ENCODE measurements at places on chromosomes 7 and 10.

DNA sequence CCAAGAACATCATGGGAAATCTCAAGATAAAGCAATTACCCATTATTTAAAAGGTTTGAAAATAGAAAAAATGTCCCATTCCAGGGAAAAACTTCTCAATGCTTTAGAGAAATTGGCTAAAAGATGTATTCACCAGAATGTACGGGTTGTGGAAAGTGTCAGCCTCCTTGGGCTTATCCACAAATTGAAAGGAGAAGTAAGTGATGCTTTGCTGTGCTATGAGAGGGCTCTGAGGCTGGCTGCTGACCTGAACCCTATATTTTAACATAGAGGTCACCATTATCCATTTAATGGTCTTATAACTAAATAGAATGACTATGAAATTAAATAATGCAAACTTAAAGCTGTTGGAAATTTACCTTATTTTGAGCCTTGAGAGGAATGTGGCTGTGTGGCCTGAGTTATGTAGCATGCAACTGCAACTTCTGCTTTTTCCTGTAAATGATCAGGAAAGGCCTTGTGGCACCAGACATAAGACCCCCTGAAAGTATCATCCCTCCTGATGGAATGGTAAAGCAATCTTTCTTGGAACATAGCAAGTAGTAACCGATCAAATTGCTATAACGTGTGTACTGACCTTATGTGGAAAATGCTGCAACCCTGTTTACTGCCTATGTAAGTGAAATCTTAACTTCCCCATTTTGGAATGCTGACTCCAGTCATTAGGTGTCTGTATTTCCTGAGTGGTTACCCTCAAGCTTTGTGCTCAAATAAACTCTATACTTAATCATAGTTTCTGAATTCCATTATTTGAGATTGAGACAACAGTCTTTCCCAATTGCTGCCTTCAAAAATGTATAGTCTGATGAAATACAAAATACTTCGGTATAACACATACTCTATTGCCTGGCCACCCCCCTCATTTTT lies 6.9 kb downstream of the IFIT1B start:
- DNase-seq, result no peak

DNA sequence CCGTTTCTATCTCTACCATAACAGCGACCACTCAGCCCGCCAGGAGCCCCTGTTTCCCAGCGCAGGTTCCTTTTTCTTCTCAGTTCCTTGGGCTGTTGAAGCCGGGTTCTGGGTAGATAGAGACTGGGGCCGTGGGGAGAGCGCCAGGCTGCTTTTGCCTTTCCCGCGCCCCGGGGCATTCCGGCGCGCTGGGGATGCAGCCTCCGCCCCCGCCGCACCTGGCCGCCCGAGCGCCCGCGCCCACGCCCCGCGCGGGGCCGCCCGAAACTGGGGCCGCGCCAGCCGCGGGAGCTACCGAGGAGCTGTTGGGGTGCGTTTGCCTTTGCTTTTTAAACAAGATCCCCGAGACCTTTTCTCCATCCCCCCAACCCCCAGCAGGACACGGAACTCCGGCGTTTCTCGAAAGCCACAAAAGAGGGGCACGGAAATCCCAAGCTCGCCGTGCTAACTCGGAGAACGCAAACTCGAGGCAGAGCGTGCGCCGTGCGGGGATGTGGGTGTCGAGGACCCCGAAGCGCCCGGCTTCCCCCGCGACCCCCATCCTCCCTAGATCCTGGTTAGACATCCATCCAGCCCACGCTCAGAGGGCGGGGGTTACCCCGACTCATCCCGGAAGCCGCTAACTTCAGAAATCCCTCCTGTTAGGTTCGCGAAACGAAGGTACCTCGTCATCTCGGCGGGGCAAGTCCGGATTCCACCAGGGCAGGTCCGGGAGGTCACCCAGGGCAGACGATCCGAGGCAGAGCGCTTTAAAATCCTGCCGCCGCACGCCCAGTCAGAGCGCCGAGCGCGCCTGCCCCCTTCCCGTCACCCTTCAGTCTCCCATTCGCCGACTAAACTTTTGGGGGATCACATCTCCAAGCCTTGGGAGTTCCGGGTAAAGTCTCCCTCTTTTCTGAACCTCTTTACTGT lies 1.0 kb downstream of the GRM8 start:
- peak; percentile 4 for DNase-seq

- DNase-seq, result peak; percentile 36
These were observed 50.8 kb downstream of the CYTH3 start for GRCh38 chr7:6221340-6222319.

DNA sequence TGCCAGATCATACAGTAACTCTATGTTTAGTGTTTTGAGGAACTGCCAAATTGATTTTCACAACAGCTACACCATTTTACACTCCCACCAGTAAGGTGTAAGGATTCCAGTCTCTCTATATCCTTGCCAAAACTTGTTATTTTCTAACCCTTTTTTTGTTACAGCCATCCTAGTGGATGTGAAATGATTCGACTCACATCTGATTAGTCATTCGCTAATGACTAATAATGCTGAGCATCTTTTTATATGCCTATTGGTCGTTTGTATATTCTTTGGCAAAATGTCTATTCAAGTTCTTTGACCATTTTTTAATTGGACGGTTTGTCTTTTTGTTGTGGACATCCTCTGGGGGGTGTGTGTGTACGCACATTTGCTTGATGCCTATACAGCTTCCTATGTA lies 142.8 kb downstream of the DGKB start:
- DNase-seq, result no peak

DNA sequence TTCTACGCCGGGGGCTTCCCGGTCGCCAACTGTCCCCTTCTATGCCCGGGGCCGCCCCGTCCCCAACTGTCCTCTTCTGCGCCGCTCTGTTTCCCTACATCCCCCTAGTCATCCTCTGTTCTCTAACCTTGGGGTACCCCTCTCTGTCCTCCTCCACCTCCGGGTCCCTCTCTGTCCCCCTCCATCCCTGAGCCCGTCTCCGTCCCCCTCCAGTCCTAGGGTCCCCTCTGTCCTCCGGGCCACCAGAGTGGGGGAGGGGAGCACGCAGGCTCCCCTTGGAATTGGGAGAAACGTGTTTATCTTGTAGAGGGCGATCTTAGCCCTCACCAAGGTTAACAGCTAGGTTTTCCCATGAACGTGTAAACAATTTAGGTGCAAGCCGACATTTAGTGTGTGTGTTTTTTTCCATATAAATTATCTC lies 852 bp upstream of the KLF6 start:
- peak; percentile 56 for DNase-seq

DNA sequence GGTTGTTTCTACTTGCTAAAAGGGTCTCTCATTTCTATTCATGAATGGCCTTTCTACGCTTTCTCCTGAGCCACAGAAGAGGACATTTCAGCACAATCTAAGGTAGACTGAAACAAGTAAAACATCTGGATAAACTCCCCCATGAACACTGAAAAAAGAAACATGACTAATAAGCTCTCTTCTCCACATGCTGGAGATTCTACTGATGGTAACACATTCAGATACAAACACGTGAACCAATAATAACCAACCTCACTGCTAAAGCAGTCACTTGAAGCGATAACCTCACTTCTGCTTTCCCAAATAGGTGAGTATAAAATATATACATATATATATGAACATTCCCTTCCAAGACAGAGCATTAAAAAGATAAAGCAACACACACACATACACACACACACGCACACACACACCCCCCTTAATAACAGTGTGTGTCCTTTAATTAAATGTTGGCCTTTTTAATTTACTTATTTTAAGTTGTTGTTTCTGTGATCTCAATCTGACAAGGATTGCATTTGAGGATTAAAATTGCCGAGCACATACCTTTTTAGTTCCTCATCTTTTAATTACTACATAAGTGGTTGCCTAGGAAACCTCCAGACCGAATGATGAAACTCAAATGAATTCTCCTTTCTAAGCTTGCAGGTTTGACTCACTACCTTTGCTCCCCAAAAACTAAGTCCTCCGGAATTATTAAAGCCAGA lies 292.4 kb upstream of the KLF14 start:
- no peak for DNase-seq

GRCh38 chr7:120021085-120021484 lies 251.9 kb upstream of the KCND2 start:
- no peak for DNase-seq

DNA sequence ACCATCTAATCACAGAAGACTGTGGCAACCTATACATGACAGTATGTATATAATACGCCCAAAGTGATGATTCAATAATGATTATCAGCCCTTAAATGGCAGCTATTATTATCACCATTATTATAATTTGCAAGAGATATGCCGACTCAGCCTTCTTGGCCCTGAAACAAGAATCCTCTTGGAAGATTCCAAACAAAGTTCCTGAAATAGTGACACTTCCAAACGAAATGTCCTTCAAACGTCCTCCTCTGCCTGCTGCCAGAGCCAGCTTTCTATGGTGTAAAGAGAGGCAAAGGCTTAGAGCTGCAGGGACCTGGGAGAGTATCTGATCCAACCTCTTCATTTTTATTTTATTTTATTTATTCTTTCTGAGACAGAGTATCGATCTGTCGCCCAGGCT lies 36.0 kb downstream of the NRAP start:
- DNase-seq, result no peak

DNA sequence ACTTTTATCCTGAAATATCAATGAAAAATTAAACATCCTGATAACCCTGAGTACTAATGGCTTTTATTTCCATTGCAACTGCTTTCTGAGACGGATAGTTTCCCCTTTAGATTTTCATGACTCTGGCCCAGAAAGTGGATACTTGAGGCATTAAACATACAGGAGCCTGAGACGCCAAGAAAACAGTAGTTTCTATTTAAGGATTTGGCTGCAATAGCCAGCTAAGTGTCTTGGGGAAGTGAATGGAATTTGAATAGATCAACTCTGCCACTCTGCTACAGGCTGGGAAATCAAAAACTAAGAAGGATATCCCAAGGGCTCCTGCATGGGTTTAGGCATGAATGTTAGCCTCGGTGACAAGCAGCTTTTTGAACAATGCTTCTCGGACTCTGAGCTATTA lies 24.7 kb upstream of the GPAM start:
- DNase-seq, result no peak

DNA sequence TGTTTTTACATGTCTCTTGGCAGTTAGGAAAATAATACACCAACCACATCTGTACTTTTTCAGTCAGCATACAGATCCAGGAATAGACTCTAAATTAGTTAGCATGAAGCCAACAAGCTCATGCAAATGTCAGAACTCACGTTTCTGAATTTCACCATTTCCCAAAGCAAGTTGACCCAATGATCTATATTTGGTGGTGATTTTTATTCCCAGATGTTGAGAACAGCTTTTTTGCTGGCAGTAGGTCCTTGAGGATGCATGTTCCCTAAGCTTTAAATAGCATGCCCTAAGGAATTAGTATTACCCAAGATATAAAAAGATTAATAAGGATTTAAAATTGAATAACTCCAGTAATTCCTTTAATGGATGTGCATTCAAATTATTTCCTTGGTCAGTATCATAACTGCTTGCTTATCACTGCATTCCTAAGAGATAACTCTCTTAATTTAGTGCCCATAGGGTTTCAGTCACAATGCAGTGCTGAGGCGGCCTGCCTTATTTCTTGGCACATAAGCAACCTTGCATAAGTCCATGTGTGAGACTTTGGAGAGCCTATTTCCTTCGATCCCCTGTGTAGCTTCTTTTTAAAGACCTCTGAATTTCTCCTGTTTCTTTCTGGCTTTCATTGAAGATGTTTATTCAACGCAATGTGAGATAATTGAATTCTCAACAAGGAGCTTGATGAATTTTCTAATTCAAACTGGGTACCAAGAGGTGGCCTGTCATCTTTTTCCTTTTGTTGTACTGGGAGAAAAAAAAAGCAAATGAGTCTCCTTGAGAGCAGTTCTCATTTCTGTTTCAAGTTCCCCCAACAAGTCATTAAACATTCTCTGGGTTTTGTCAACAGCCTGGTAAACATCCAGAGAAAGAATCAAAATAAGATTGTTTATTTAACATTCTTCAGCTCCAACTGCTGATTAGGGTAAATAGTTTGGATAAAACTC lies 135.3 kb upstream of the MEOX2 start:
- no peak for DNase-seq

DNA sequence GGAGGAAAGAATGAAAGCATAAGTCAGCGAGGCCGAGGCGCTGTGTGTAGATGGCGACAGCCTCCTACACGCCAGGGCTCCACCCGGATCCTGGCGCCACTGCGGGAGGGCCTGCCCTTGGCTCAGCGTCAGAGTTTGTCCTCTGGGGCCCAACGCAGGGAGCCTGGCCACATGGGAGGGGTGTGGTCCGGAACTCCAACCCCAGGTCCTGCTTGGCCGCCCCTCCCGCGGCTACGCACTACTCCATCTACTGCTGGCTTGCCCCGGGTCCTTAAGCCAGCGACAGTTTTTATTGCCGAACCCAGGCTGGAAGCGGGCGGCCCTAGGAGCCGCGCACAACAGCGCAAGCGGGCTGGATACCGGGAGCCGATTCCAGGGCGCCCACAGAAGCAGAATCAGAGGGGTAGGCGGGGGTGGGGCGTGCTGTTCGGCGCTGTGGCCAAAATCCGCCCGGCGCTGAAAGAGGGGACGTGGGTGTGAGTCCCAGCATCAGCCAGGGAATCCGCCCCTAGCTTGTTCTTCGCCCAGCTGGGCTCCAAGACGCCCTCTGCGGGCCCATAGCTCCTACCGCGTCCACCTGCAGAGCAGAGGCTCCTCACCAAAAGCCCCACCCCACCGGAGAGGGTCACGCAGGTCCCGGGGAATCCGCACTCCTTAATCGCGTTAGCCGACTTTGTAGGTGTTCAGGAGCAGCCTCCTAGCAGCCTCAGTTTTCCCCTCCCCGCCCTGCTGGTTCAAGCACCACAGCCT lies 4.5 kb downstream of the KAZALD1 start:
- peak; percentile 52 for DNase-seq

GRCh38 chr7:34396437-34397064 lies 261.5 kb upstream of the NPSR1 start:
- DNase-seq, result no peak

DNA sequence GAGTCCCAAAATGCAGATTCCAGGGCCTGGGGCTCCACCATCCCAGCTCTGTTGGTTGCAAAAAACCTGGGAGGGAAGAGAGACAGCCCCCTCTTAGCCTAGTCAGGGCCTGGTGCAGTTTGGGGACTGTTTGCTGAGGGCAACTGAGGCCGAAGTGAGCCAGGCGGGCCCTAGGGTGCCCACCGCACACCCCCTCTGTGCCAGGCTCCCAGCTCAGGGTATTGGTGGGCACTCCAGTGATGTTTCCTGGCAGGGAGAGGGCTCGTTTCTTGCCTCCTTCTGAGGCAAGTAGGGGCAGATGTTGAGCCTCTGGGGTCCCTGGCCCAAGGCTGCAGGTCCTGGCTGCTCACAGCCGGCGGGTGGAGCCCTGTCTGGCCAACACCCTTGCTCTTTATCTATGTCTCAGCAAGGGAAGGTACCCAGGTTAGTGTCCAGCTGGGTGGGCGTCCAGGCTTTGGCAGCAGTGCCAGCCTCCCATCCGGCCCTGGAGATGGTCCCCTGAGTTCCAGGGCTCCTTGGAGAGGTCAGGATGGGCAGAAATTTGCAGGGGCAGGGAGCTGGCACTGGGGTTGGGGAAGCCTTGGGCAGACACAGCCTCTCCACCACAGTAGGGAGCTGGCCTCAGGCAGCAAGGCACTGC lies 37.8 kb downstream of the KCTD7 start:
- DNase-seq, result no peak

- no peak for DNase-seq
These were observed 17.5 kb downstream of the RCC1L start for GRCh38 chr7:75055830-75056772.

- no peak for DNase-seq
These were observed 365.6 kb upstream of the MGMT start for GRCh38 chr10:129101232-129101980.

GRCh38 chr10:124450012-124450782 lies at the start of gene NKX1-2:
Gene NKX1-2, minus strand, starts transcription at chr10:124450035. Its CDS starts 92 bp downstream, at chr10:124449943.
- no peak for DNase-seq

- no peak for DNase-seq
These were observed 19.4 kb upstream of the SH2D4B start for GRCh38 chr10:80518143-80518806.

GRCh38 chr10:25297466-25297865 lies 122.7 kb downstream of the GPR158 start:
- no peak for DNase-seq

GRCh38 chr10:30188556-30189237 lies 129.3 kb upstream of the JCAD start:
- DNase-seq, result no peak

Measured in CD4-positive, alpha-beta T cell treated with Interleukin-1 beta for 1 hour (primary cell).